Sigmoid colon (tissue), 7 donors: ENCODE measurements at places on chromosomes 4 and X.

- DNase-seq, result no peak
Measured at GRCh38 chr4:3305610-3306371, 13.0 kb downstream of the RGS12 start.

- DNase-seq, result no peak
Measured at GRCh38 chrX:72086995-72087394, 44.7 kb downstream of the RTL5 start.

- no peak for DNase-seq
Measured at GRCh38 chr4:109945056-109945455, 32.4 kb downstream of the EGF start.

DNA sequence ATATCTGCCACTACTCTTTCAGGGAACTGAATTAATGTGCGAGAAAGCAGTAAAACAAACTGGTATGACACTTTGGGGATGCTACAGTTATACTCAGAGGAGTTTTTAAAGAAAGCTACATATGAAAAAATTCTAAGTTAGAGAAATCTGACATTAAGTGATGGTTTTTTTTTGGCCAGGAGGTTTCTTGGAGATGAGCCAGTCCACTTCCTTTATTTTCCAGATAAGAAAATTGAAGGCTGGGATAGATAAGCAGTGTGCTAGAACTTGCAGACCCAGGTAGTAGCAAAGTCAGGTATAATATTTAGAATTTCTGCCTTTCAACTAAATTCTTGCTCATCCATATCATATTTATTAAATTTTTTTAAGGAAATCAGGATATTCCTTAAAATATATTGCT lies 106.8 kb downstream of the FAT4 start:
- DNase-seq, result no peak

DNA sequence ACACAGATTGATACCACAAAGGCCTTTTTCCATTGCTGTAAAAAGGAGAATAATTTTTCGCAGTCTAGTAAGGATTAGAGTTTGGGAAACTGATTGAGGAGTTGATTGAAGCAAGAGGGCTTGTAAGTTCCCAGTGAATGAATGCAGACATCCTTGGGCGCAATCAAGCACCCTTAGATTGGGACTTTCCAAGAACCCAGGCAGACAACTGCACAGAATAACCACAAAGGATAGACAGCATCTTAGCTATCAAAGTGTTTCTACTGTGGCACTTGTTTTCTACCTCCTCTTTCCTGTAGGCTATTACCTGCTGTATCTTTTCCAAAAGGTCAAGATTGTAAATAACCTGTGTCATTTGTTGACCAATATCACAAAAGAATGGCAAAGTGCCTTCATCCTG lies 2.6 kb downstream of the COX18 start:
- DNase-seq, result no peak

DNA sequence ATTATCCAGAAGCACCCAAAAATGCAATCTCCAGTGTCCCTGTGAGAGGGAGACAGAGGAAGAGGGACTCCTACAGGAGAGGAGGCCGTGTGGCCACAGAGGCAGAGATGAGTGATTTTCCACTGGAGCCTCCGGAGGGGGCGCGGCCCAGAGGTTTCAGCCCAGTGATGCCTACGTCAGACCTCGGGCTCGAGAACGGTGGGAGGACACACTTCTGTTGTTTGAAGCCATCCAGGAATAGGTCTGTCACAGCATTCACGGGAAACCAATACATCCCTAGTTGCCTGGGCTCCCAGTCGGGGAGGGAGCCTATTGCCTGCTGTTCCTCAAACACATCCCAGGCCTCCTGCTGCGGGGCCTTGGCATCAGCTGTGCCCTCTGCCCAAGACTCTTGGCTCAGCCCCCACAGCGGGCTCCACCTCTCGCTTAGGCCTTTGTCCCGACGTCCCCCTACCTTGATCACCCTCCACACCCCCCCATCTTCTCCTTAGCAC lies 39.2 kb upstream of the HMX1 start:
- DNase-seq, result no peak

GRCh38 chr4:153153339-153153871 lies 50.8 kb upstream of the TRIM2 start:
- no peak for DNase-seq
